ENCODE measurements at places on chromosomes 11 and 22.

DNA sequence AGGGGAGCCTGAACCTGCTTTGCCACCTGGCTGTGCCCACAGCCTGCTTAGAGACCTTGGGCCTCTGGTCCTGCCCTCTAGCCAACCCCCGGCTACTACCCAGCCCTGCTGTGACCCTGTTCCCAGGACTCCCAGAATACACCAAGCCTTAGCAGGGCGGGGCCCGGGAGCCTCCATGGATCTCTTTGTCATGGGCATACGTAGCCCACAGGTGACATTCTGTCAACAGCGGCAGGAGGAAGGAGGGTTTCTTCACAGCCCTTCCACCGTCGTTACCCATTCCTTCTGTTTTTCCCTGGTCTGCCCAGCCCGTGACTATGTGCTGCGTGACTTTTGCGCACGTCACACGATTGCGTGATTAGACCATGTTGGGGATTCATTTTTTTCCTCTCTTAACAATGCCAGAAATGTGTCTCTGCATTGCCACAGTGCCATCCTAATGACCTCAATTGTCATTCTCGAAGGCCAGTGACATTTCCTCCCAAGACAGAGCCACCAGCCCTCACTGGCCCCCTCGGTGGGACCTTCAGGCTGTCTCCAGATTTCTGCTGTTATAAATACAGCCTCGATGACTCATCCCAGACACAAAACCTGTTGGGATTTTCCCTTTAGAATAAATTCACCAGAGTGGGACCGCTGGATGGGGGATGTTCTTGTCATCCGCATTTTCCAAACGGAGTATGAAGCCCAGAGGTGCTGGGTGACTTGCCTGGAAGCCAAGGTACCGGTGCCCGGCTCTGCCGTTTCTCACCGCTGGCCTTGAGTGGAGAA, 9.0 kb downstream of the SYT12 start:
- DNase-seq: no peak

- no peak for DNase-seq
Observed at GRCh38 chr11:2975594-2975993, 16.5 kb downstream of the NAP1L4 start.

GRCh38 chr22:40410272-40410671, 39.9 kb downstream of the SGSM3 start:
- no peak for DNase-seq

- DNase-seq: no peak
Observed at GRCh38 chr11:94623120-94623735, 56.1 kb downstream of the PIWIL4 start.

GRCh38 chr11:1333091-1333772, 23.8 kb upstream of the TOLLIP start:
- DNase-seq: no peak
